Activated naive CD8-positive, alpha-beta T cell treated with anti-CD3 and anti-CD28 coated beads, Interleukin-2, amount 10 ng/mL, durations not matched to agents 7 days and 5 days (primary cell): ENCODE measurements at places on chromosomes 5 and 9.

- DNase-seq, result no peak
Measured at GRCh38 chr5:12777342-12777741, 873.1 kb upstream of the CTNND2 start.

- DNase-seq, result no peak
Measured at GRCh38 chr5:67880511-67880805, 335.1 kb upstream of the PIK3R1 start.

DNA sequence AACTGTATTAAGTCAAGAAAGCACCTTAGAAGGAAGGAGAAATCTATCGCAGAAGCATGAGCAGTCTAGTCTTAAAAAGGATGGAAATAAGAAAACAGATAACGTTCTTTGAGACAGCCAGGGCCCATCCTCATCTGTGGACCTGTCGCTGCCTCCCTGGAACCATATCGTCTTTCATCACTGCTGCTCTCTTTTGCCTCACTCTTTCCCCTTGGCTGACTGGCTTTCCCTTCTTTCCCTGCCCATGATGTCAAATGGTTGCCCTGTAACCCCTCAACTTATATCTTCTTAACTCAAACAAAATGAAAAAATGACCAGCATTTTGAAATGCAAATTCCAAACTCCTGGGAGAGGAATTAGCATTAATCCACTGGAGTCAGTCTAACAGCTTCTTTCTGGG is 299.8 kb downstream of the GABRB2 start:
- DNase-seq, result no peak

DNA sequence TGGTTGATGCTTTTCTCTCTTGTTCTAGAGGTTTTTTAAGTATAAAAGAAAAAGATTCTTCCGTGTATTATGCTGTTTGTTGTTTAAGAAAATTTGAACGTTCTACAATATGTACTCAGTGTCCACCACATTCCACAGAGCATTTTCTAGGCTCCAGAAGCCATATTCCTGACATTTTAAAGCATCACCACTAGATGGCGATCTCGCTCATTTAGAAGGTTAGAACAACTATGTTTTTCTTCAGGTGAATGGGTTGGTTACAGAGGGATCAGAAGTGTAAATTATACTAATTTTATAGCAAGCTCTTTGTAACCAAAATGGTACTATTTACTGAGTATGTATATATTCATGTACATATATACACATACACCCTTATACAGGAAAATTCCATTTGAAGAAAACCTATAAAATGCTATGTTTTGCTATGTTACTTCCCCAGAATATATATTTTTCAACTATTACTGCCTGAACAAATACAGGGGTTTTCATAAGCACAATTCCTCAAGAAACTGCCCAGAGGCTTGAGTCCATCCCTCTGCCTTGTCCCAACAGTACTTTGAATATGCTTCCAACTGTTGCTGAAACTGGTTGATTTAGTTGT is 284.3 kb downstream of the CCDC171 start:
- no peak for DNase-seq

DNA sequence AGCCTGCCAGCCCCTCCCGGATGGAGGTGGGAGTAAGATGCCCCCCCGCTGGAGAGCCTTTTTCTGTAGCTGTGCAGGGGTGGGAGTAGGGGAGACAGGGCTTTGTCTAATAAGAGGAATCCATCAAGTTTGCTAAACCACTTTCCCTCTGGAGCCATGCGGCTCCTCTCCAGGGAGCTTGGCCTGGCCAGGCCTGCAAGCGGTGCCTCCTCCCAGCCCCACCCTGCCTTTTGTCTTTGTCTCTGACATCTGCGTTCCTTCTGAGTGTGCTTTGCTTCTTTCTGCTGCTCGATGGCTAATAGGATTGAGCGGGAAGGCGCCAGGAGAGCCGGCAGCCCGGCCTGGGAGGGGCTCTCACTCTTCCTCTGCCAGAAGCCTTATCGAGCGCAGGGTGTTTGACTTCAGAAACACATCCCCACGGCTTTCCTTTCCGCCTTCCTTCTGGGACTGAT is 26.7 kb upstream of the FCN1 start:
- DNase-seq, result no peak
